Neural progenitor cell (in vitro differentiated cells): ENCODE measurements at places on chromosomes 1 and 21.

DNA sequence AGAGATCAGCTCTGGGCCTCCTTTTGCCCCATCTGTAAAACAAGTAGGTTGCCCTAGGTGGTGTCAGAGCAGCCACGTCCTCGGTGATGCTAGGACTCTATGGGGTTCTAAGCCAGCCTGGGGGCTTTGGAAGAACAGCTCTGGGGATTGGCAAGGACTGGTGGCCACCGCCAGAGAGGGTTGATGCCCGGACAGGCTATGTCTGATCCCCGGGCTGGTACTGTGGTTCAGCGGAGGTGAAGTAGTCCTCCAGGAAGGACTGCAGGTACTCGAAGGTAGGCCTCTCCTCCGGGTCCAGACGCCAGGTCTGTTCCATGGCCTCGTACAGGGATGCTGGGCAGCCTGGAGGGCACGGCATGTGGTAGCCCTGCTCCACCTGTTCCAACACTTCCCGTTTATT, 8.8 kb upstream of the AHDC1 start:
- no peak overlapping the region for H3K27ac ChIP-seq
- H3K36me3 ChIP-seq, result no peaks in the 10 kb centered on the region
- H3K4me1 ChIP-seq, result peaks cover 9% of the 10 kb centered on the region
- no peak overlapping the region for H3K4me3 ChIP-seq
- no peak for DNase-seq

DNA sequence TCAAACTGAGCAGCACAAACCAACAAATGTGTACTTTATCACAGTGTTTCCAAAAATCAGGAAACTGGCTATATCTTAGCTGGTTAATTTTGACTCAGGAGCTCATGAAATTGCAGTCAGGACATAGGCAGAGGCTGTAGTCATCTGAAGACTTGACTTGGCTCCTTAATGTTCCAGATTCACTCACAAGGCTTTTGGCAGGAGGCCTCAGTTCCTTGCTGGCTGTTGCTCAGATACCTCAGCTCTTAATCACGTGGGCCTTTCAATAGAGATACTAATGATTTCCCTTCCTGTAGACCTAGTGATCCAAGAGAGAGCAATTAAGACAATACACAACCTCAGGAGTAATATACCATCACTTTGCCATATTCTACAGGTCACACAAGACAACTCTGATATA, 537.7 kb downstream of the BRINP3 start:
- no peak for DNase-seq
- H3K36me3 ChIP-seq, result no peaks in the 10 kb centered on the region
- H3K27me3 ChIP-seq, result no peaks in the 10 kb centered on the region
- no peak overlapping the region for H3K27ac ChIP-seq
- no peaks in the 10 kb centered on the region for H3K4me1 ChIP-seq

DNA sequence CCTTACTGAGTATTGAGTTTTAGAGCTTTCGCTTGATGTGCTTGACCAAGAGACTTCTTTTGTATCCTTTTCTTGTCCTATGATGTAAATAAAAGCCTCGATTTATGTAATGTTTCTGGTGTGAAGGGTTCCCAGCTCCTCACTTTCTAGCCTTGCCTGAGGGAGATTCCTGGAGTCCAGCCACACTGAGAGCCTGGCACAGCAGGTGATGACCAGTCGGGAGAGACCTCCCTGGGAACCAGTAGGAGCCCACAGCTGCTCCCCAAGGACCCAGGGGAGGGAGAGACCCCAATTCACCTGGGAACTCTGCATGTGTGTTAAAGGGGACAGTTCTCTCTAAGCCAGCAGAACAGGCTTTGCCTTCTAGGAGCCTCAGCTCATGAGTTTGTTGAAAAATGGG, 8.9 kb downstream of the C1orf115 start:
- no peak overlapping the region for H3K27ac ChIP-seq
- H3K36me3 ChIP-seq, result no peaks in the 10 kb centered on the region
- DNase-seq, result no peak

GRCh38 chr1:176058686-176059085, 148.4 kb downstream of the COP1 start:
- DNase-seq, result peak; percentile 65
- H3K4me3 ChIP-seq, result no peak overlapping the region
- H3K27ac ChIP-seq, result peak overlapping the region; percentile 54
- H3K36me3 ChIP-seq, result peaks cover 5% of the 10 kb centered on the region
- H3K4me1 ChIP-seq, result peaks cover 8% of the 10 kb centered on the region

GRCh38 chr1:228109962-228110488, 926 bp upstream of the MRPL55 start:
- peaks cover 3% of the 10 kb centered on the region for H3K4me1 ChIP-seq
- no peak overlapping the region for H3K27ac ChIP-seq
- peak overlapping the region; percentile 99 for H3K4me3 ChIP-seq
- peaks cover 8% of the 10 kb centered on the region for H3K27me3 ChIP-seq
- peak; percentile 33 for DNase-seq

GRCh38 chr1:3795453-3796214, 664 bp downstream of the LRRC47 start:
- peaks cover 12% of the 10 kb centered on the region for H3K4me1 ChIP-seq
- H3K4me3 ChIP-seq, result peak overlapping the region; percentile 99
- DNase-seq, result no peak
- no peaks in the 10 kb centered on the region for H3K27me3 ChIP-seq

- DNase-seq, result no peak
- H3K4me3 ChIP-seq, result no peak overlapping the region
- H3K27ac ChIP-seq, result no peak overlapping the region
- H3K4me1 ChIP-seq, result peaks cover under 1% of the 10 kb centered on the region
- H3K27me3 ChIP-seq, result no peaks in the 10 kb centered on the region
- no peaks in the 10 kb centered on the region for H3K36me3 ChIP-seq
These were observed 11.0 kb upstream of the VCAM1 start for GRCh38 chr1:100708476-100709062.

- H3K36me3 ChIP-seq, result no peaks in the 10 kb centered on the region
- H3K27me3 ChIP-seq, result no peaks in the 10 kb centered on the region
These were observed 86.0 kb downstream of the PBX1 start for GRCh38 chr1:164644774-164645644.

DNA sequence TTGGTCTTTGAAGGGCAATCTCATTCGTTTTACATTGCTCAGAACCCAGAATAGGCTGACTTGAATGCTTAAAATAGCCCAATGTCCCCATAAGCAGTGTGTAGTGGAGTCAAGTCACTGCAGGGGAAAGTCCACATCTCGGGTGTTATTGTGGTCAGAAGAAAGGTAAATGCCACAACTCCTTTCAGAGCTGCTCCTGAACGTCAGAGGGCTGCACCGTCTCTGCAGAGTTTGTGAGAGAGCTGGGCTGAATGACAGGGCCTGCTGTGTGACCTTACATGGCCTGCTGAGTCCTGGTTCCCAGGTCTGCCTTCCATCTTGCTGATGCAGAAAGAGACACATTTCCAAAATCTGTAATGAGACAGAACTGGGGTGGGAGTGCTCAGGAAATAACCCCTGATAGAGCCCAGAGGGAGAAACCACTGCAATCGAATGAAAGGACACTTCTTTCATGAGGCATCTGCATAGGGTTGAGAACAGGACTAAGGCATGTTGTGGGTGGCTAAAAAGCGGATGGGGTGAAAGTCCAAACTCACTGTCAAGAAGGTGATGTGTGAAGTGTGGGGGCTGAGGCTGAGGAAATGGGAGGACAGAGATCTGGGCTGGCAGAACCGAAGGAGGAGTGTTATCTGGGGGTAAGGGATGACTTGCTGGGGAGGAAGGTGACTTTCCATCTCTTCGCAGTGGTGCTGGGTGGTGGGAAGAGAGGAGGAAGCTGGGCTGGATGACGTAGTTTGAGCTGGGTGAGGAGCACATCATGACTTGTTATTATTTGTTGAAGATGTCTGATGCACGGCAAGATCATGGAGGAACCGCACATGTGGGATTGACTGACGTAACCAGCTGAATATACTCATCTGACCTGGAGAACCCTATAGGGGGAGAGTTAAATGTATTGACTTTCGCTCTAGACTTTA, 33.7 kb downstream of the XCL2 start:
- DNase-seq, result no peak
- H3K36me3 ChIP-seq, result no peaks in the 10 kb centered on the region
- no peak overlapping the region for H3K4me3 ChIP-seq
- H3K27me3 ChIP-seq, result no peaks in the 10 kb centered on the region
- no peak overlapping the region for H3K27ac ChIP-seq
- H3K4me1 ChIP-seq, result peaks cover 12% of the 10 kb centered on the region

DNA sequence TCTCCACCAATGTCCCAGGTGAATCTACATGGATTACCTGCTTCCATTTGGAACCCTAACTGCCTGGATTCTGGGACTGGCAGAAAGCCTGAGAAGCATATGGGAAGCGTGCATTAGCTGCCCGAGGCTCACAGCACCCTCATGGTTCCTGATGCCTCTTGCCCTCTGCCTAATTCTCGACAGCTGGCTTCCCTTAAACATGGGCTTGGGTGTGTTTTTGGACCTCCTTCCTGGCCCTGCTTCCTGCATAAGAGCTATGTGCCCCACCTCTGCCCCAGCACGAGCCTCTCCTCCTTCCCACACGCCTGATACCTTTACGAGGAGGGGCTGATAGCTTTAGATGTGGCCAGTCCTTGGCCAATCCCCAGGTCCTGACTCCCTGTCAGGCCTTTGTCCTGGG, 152.4 kb upstream of the HMGB4 start:
- H3K27me3 ChIP-seq, result no peaks in the 10 kb centered on the region
- no peak overlapping the region for H3K4me3 ChIP-seq
- H3K27ac ChIP-seq, result no peak overlapping the region
- no peak for DNase-seq
- no peaks in the 10 kb centered on the region for H3K36me3 ChIP-seq
- H3K4me1 ChIP-seq, result no peaks in the 10 kb centered on the region

- H3K4me1 ChIP-seq, result peaks cover 12% of the 10 kb centered on the region
- DNase-seq, result no peak
- H3K27me3 ChIP-seq, result peaks cover 36% of the 10 kb centered on the region
- H3K27ac ChIP-seq, result no peak overlapping the region
- H3K36me3 ChIP-seq, result no peaks in the 10 kb centered on the region
These were observed 912 bp upstream of the SIPA1L2 start for GRCh38 chr1:232630894-232631195.

GRCh38 chr1:198123133-198123532, 33.7 kb upstream of the NEK7 start:
- no peaks in the 10 kb centered on the region for H3K27me3 ChIP-seq
- no peak overlapping the region for H3K27ac ChIP-seq
- H3K36me3 ChIP-seq, result no peaks in the 10 kb centered on the region
- H3K4me3 ChIP-seq, result no peak overlapping the region
- no peaks in the 10 kb centered on the region for H3K4me1 ChIP-seq

DNA sequence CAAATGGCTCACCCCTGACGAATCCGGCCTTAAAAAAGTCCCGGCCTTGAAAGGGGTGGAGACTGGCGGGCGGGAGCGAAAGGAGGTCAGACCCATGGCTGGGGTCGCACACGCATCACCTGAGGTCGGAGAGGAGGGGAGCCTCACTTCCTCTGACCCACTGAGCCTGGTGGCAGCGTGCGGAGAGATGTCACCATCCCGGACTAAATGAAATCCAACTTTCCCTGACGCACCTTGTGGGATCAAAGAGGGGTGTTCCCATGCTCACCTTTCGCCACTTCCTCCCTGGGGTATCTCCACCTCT, 709 bp upstream of the SLC41A1 start:
- peaks cover 14% of the 10 kb centered on the region for H3K27me3 ChIP-seq
- DNase-seq, result no peak
- H3K4me1 ChIP-seq, result peaks cover 24% of the 10 kb centered on the region
- no peak overlapping the region for H3K27ac ChIP-seq
- no peaks in the 10 kb centered on the region for H3K36me3 ChIP-seq

- no peaks in the 10 kb centered on the region for H3K27me3 ChIP-seq
- peak overlapping the region; percentile 7 for H3K27ac ChIP-seq
- peak overlapping the region; percentile 5 for H3K4me3 ChIP-seq
- peaks cover 8% of the 10 kb centered on the region for H3K36me3 ChIP-seq
These were observed 9.9 kb downstream of the SNRPE start for GRCh38 chr1:203871114-203871880.

DNA sequence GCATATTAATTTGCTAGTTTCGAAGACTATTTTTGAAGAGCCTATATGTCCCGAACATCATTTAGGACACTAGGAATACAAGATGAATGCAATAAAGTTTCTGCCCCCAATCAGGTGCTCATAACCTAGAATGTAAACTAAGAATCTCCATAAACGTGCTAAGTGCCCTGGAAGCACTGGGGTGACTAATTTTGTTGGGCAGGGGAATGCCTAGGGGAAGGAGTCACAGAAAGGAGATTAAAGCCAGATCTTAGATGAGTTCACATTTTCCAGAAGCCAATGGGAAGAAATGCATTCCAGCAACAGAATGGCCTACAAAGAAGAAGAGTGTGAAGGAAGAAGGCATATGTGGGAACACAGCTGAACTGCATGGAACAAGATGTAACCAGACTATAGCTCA, 19.5 kb downstream of the SCYL3 start:
- H3K4me3 ChIP-seq, result no peak overlapping the region
- no peak for DNase-seq

- H3K4me3 ChIP-seq, result no peak overlapping the region
- H3K36me3 ChIP-seq, result no peaks in the 10 kb centered on the region
- H3K27ac ChIP-seq, result peak overlapping the region; percentile 53
- no peaks in the 10 kb centered on the region for H3K4me1 ChIP-seq
- H3K27me3 ChIP-seq, result no peaks in the 10 kb centered on the region
- no peak for DNase-seq
These were observed 48.5 kb downstream of the COL18A1 start for GRCh38 chr21:45453308-45453950.

DNA sequence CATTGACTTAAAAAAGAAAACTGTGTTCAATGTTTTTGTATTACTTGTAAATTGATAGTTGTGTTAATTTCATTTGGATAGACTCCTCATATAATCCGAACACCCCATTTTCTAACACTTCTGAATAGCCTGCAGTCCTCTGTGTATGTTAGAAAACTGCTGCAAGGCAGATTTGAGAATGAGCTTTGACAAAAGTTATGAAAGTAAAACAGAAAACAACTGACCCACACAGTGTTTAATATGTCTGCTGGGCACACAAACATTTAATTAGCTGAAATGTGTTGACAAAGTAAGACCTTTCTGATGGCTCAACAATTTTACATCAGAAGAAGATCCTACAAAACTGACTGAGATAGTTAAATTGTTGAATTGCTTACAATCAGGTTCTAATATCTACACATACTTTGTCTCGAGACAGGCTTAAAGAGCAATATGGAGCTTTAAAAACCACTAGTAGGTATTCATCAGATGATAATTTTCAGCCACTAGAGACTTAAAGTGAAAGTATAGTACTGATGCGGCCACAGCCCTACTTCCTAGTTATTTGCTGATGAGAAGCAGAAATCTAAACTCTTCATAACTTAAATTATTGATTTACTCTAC, 40.0 kb upstream of the PRMT6 start:
- no peaks in the 10 kb centered on the region for H3K36me3 ChIP-seq
- no peaks in the 10 kb centered on the region for H3K27me3 ChIP-seq
- H3K4me3 ChIP-seq, result no peak overlapping the region
- DNase-seq, result no peak

DNA sequence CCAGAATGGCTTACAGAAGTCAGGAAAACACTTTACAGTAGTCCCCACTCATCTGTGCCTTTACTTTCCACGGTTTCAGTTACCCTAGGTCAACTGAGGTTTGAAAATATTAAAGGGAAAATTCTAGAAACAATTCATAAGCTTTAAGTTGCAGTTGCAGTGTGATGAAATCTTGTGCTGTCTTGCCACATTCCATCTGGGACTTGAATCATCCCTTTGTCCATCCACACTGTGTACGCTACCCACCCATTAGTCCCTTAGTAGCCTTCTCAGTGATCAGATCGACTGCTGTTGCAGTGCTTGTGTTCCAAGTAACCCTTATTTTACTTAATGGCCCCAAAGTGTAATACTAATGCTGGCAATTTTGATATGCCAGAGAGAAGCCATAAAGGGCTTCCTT, 30.5 kb downstream of the ZCCHC17 start:
- H3K27ac ChIP-seq, result no peak overlapping the region
- H3K36me3 ChIP-seq, result no peaks in the 10 kb centered on the region
- no peak overlapping the region for H3K4me3 ChIP-seq
- DNase-seq, result no peak
- no peaks in the 10 kb centered on the region for H3K4me1 ChIP-seq
